Activated CD4-positive, alpha-beta T cell treated with anti-CD3 and anti-CD28 coated beads, Interleukin-2, amount 10 ng/mL, durations not matched to agents 24 days and 14 days (primary cell): ENCODE measurements at places on chromosomes 4 and X.

- H3K4me1 ChIP-seq: no peaks in the 10 kb centered on the region
- no peak for DNase-seq
- no peaks in the 10 kb centered on the region for H3K27me3 ChIP-seq
These were observed 436.7 kb upstream of the AADAT start for GRCh38 chr4:170526471-170526870.

- no peak for DNase-seq
- no peaks in the 10 kb centered on the region for H3K27me3 ChIP-seq
- no peak overlapping the region for H3K27ac ChIP-seq
- H3K4me3 ChIP-seq: no peak overlapping the region
These were observed 581.8 kb downstream of the NLGN4X start for GRCh38 chrX:5646818-5647217.

- peaks cover 41% of the 10 kb centered on the region for H3K36me3 ChIP-seq
- peak overlapping the region; percentile 49 for H3K27ac ChIP-seq
- peaks cover 12% of the 10 kb centered on the region for H3K4me1 ChIP-seq
- no peak for DNase-seq
- no peaks in the 10 kb centered on the region for H3K27me3 ChIP-seq
- H3K4me3 ChIP-seq: no peak overlapping the region
These were observed 11.3 kb downstream of the SLC38A5 start for GRCh38 chrX:48458711-48459110.

- no peaks in the 10 kb centered on the region for H3K27me3 ChIP-seq
- H3K4me3 ChIP-seq: no peak overlapping the region
- H3K36me3 ChIP-seq: no peaks in the 10 kb centered on the region
- no peak for DNase-seq
- no peak overlapping the region for H3K27ac ChIP-seq
- H3K4me1 ChIP-seq: no peaks in the 10 kb centered on the region
These were observed 513.6 kb upstream of the PITX2 start for GRCh38 chr4:111136438-111136837.

- no peak for DNase-seq
- no peak overlapping the region for H3K27ac ChIP-seq
- H3K27me3 ChIP-seq: no peaks in the 10 kb centered on the region
- no peaks in the 10 kb centered on the region for H3K36me3 ChIP-seq
- no peak overlapping the region for H3K4me3 ChIP-seq
These were observed 144.2 kb downstream of the PDHA2 start for GRCh38 chr4:95984081-95984480.

DNA sequence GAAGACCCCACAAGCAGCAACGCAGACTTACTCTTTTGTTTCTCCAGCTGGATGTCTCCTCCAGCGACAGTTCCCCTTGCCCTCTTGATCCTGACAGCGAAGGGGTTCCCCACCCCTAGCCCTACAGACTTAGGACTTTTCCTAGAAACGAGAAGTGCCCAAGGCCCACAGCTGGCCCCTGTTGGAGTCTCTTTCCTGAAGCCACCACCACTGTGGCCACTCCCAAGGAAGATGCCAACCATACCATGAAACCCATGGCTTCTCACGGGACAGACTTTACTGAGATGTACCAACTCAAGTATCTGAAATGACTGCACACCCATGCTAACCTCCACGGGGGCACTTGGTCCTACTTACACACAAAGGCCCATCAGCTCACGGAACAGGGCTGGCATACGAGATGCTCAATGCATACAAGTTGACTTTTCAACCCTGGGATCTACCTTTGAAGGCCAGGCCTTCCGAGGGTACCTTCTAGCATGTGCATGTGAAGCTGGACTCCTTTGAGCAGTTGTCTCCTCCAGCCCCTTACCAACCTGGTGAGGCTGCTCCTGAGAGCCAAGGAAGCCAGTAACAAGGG is 924 bp upstream of the IRAK1 start:
- H3K4me1 ChIP-seq: peaks cover 11% of the 10 kb centered on the region
- H3K27ac ChIP-seq: peak overlapping the region; percentile 94
- peak overlapping the region; percentile 92 for H3K4me3 ChIP-seq
- H3K27me3 ChIP-seq: no peaks in the 10 kb centered on the region
- DNase-seq: no peak
